Activated T-cell treated with anti-CD3 and anti-CD28 coated beads, Interleukin-2, amount 50 U/mL, for 72 hours (primary cell): ENCODE measurements at places on chromosomes 4 and X.

DNA sequence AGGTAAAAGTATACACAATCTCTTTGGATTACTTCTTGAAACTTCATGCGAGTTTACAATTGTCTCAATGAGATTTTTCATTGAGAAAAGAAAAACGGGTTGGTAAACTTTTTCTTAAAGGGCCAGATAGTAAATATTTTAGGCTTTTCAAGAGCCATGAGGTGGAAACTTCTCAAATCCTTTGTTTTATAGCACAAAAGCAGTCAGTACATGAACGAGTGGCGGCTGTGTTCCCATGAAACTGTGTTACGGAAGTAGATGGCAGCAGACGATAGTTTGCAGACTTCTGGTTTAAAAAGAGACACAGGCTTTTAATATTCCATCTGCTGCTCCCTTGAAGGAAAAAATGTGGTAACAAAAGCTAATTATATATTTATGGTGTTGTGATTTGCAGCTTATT lies 332.0 kb downstream of the TENM3 start:
- no peak for DNase-seq

DNA sequence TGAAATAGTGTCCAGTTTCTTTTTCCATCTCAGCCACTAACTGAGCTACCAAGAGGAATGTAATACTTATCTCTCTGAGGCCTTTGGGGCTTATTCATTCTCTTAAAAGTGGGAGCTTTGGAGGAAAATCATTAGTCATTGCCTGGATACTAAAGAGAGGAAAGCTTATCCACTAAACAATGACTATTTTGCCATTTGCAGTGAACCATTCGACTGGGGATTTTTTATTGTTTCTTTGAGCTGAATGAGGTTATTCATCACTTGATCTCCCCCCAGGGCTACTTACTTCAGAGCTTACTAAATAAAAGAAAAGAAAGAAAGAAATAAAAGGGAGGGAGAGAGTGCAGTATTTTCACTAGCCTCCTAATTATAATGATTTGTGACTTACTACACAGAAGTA lies 1329.5 kb upstream of the TENM3 start:
- no peak for DNase-seq

GRCh38 chr4:66091786-66092185 lies 421.5 kb upstream of the EPHA5 start:
- DNase-seq: no peak

DNA sequence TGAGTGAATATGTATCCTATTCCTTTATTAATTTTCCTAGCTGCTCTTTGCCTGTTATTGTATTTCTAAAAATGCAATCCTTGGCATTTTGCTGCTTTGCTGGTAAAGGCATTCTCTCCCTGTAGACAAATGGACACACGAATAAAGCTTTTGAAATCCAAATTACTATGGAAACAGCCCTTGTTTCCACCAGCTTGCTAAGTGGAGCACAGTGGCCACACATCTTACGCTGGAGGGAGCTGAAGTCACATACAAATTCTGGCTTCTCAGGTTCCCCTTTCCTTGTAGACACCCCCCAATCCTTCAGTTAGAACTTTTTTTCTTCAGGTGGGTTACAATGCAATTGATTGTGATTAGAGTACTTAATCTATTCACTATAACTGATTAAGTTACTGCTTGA lies 66.2 kb downstream of the AGA start:
- DNase-seq: no peak

- DNase-seq: no peak
Observed at GRCh38 chrX:124332481-124333424, at the start of gene TEX13D. Gene TEX13D, plus strand, starts transcription at chrX:124332660. Its CDS starts 258 bp downstream, at chrX:124332918.

DNA sequence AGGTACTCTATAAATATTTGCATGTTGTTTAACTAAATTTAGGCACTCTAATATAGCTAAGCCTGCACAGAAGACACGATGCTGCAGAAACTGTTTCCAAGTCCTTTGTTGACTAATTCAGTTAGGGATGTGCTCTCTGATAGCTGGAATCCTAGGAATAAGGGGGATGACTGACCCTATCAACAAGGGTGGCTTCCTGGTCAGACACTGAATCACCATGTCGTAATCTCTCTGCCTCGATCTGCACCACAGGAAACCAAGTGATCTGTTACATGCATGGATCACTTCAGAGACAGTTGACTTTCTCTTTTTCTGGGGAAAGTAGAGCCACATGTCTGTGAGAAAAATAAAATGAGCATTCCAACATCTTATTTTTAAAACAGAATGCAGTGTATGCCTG lies 169.1 kb downstream of the GUCY2F start:
- no peak for DNase-seq

- DNase-seq: no peak
Observed at GRCh38 chrX:31092476-31092875, 20.6 kb upstream of the FTHL17 start.

GRCh38 chr4:143488687-143489086 lies 24.8 kb upstream of the SMARCA5 start:
- no peak for DNase-seq

DNA sequence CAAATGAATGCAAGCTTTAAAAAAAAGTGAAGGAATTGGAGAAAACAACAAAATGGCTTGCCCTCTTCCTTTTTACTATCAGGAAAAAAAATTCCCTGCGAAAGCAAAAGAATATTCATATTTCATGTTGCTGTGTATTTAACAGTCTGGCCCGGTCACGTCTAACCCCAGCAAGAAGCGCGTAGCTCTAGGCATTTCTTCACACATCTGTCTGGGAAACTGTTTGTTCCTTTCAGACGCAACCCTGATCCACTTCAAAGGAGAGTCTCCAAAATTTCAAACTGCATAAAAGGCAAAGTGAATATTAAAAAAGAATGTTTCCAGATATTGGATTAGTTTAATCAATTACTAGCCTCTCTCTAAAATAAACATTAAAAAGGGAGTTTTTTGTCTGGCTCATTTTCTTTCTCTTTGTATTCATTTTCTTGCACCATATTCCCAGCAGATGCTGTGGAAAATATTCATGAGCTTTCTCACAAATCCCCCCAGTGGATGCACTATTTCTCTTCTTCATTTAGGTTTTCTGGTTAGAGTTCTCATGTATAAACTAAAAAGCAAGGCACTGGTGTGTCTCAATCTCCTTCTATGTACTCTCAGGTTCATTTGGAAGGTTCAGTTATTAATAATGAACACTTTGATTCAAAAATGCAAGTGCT lies 145.3 kb downstream of the MID1 start:
- DNase-seq: no peak

GRCh38 chr4:177285953-177286352 lies 23.7 kb upstream of the NEIL3 start:
- peak; percentile 14 for DNase-seq

- no peak for DNase-seq
Observed at GRCh38 chr4:71537551-71538065, 198.8 kb downstream of the SLC4A4 start.

DNA sequence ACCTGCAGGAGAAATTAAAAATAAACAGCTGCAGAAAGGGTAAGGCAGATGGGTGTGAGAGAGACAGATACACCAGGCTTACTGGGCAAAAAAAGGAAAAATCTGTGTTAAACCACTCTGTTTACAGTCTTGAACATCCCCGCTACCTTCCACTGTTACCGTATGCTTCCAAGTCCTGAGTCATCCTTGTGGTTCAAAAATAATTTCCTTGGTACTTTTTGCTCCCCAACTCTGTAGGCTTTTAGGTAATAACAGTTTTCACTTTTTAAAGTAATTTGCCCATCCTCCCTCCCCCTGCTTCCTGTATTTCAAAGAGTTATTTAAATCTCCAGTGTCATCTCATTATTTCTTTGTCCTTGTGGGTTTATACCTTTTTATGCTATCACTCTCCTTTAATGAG lies 210.1 kb upstream of the FAT4 start:
- DNase-seq: no peak

- no peak for DNase-seq
Observed at GRCh38 chr4:35252866-35253265, 991.4 kb downstream of the ARAP2 start.

- DNase-seq: no peak
Observed at GRCh38 chrX:39008549-39008948, 207.3 kb downstream of the MID1IP1 start.

GRCh38 chr4:101136373-101137370 lies 210.7 kb downstream of the PPP3CA start:
- no peak for DNase-seq

DNA sequence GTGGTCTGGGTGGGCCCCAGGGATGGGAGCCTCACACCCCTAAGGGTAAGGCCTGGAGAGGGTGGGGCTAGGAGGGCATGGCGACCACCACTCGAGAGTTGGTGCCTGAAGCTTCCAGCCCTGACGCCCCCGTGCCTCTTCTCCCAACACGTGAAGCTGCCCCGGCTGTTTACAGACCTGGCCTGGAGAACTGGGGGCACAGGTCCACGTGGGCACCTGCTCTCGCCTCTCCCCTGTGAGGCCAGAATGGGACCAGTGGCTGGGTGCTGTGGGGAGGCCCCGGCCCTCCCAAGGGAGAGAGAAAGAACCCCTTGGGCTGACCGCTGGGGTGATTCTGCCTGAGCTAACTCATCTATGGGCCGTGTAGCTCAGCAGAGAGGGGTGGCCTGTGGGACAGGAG lies 15.5 kb downstream of the NAT8L start:
- DNase-seq: no peak

DNA sequence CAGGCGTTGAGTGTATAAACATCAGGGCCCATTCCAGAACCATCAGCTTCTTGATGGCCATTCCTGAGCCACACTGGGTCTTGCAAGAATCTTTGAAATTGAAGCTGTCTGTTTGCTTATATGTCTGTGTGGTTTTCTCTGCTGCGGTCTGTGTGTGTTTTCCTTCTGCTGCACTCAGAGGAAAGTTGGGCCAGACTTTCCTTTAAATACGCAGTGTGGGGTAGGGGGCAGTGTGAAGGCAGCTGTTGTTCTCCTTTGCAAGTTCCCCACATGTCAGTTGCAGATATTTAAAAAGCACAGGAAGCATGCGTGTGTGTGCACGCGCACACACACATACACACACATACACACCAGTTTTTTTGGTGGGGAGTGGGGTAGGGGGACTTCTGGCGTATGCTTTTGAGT lies 32.1 kb downstream of the CCKAR start:
- DNase-seq: no peak

- DNase-seq: no peak
Observed at GRCh38 chrX:115493015-115493414, 68.0 kb upstream of the PLS3 start.

- DNase-seq: no peak
Observed at GRCh38 chrX:123436512-123437136, 252.5 kb downstream of the GRIA3 start.

DNA sequence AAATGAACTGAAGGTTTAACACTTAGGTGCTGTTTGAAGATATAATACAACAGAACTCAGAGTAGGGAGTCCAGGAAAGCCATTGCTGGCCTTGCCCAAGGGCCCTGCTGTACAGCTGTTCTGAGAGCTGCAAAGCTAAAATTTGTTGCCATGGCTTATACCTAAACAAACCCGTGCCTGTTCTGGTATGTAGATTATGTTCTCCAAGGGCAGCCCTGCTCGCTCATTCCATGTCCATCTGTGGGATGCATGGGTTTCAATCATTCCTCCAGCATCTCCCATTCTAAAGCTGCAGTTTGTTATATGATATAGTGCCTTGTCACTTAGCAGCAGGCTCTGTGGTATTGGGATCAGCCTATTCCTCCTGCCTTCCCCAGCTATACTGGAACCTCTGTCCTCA lies 80.8 kb upstream of the BMPR1B start:
- DNase-seq: no peak

DNA sequence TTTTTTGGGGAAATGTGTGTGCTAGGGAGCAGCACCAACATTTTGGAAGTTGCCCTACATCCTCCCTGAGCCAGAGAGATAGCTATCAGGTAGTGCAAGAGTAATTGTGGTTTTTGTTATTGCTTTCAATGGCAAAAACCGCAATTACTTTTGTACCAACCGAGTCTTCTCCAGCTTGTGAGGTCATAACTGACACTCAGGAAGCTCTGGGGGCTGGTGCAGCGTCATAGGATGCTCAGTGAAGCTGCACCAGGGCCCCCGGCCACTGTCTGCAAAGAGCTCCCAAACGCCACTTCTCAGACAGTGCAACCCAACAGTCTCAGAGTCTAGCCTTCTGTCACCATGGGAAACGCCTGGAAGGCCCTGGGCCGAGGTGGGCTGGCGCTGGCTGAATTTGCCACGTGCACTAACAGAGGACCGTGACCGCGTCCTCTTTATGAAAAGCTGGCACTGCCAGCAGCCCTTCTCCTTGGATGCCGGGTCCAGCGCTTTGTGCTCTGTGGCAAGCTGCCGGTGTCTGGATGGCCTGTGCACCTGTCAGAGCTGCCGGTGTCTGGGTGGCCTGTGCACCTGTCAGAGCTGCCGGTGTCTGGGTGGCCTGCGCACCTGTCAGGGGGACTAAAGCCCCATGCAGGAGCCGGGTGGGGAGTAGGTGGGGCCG lies 19.4 kb downstream of the SH3TC1 start:
- DNase-seq: no peak

DNA sequence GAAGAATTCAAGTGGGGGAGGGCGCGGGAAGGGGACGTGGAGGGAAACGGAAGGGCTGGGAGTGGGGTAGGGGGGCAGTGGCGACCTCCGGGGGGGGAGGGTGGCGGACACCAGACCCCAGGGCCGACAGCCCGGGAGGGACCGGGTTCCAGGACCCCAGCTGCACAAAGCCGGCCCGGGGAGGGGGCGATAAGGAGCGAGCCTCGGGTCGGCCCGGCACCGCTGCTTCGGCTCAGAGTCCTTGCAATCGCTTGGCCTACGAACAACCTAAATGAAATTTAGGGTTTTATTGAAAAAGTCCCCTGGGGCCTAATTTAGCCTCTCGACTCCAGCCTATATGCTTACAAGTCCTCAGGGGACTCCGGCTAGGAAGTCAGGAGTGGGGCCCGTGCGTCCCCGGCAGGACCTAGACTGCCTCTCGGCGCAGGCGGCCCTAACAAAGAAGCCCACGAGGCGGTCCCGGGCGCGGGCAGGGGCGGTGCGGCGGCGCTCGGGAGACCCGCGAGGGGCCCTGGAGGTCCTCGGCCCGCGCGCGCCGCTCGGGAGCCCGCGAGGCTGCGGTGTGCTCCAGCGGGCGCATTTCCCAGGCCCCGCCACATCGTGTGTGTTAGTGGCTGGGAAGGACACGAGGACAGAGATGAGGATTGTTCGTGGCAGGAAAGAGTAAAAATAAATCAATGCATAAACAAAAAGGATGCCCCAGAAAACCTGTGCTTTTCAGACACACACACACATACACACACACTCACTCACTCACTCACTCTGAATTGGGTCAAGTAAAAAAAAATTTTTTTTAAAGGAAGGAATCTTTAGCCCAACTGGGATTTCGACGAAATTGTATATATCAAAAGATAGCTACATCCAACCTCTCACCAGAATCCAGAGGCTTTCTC lies 70.0 kb downstream of the MGST2 start:
- peak; percentile 6 for DNase-seq

GRCh38 chr4:795726-796119 lies 30.2 kb downstream of the CPLX1 start:
- DNase-seq: no peak

GRCh38 chr4:102404431-102404969 lies 59.2 kb upstream of the SLC39A8 start:
- no peak for DNase-seq
